Aorta (tissue), 5 donors: ENCODE measurements at places on chromosomes 3 and 15. TPM values are rescaled to one million over a fixed set of nuclear protein-coding genes. Genes with fewer than 3 reads are reported as not detected.

DNA sequence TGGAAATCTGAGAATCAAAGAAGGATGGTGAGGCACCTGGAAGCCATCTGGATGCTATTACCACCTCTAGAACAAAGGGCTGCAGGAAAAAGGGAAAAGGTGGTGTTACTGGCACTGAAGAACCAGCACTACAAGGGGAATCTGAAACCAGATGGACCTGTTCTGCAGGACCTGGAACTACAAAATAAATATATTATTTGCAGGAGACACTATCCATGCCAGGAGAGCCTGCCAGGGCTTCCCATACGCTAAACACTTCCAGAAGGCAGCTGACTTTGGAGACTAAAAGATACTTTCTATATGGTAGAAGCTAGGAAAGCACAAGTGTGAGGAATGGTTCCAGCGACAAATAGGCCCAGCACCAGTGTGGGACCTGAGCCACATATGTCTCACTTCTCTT is 83.4 kb upstream of the POU1F1 start:
- DNase-seq, result no peak
- H3K4me3 ChIP-seq, result no peak overlapping the region
- H3K4me1 ChIP-seq, result peaks cover 4% of the 10 kb centered on the region
- H3K27me3 ChIP-seq, result no peaks in the 10 kb centered on the region

DNA sequence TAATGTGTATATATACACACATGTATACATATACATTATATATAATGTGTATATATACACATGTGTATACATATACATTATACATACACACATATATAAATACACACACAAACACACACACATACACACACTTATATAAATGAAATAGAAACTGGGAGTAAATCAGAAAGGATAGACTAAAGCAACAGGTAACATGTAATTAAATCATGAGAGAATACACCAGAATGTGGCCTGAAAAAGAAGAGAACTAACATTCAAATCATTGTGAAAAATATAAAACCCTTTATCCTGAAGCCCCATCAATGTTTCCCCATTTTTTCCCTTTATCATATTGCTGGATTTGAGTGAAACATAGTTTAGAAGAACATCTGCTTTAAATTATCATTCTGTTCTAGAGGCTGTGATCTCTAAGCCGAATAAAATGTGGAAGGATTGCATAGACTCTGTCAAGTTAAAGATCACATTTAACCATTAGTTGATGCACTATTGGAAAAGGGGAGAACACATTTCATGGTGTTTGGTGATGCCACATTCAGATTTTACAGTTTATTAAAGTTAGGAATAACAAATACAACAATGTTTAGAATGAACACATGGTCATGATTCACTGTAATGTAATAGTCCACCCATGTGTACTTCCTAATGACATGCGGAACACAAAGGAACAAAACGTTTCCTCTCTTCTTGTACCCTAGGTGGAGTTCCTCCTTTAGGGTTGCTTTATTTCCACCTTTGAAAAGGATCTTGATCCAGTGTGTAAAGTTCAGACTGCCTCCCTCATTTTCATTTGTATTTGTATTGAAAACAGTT is 12.5 kb upstream of the THRB start:
- no peak for DNase-seq
- no peaks in the 10 kb centered on the region for H3K4me1 ChIP-seq

DNA sequence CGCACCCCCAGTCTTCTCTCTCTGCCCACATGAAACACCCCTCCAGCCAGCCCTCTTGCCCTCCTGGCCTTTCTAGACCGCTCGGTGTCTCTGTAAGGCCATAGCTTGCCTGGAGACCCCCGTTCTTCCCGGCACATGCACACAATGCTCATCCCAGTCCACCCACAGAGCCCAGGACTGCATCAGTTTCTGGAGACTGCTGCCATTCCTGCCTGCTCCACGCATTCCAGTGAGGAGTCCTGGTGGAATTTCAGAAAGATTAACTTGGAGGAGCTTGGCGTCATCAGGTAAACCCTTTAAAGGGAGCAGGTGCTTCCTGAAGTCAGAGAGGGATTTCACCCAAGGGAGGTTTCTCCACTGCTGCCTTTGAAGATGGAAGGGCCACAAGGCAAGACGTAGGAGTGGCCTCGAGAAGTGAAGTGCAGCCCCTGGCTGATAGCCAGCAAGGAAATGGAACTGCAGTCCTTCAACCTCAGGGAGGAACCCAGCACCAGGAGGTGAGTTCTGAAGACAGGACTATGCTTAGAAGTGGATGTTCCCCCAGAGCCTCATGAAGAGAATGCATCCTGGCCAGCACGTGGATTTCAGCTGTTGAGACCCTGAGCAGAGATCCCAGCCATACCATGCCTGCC is 19.2 kb downstream of the SLC41A3 start:
- no peak for DNase-seq
- no peaks in the 10 kb centered on the region for H3K27me3 ChIP-seq
- no peaks in the 10 kb centered on the region for H3K36me3 ChIP-seq
- no peaks in the 10 kb centered on the region for H3K4me1 ChIP-seq

- no peaks in the 10 kb centered on the region for H3K36me3 ChIP-seq
- no peaks in the 10 kb centered on the region for H3K27me3 ChIP-seq
- H3K4me3 ChIP-seq, result no peak overlapping the region
- no peaks in the 10 kb centered on the region for H3K4me1 ChIP-seq
Observed at GRCh38 chr3:80192936-80193335, 425.1 kb upstream of the ROBO1 start.

DNA sequence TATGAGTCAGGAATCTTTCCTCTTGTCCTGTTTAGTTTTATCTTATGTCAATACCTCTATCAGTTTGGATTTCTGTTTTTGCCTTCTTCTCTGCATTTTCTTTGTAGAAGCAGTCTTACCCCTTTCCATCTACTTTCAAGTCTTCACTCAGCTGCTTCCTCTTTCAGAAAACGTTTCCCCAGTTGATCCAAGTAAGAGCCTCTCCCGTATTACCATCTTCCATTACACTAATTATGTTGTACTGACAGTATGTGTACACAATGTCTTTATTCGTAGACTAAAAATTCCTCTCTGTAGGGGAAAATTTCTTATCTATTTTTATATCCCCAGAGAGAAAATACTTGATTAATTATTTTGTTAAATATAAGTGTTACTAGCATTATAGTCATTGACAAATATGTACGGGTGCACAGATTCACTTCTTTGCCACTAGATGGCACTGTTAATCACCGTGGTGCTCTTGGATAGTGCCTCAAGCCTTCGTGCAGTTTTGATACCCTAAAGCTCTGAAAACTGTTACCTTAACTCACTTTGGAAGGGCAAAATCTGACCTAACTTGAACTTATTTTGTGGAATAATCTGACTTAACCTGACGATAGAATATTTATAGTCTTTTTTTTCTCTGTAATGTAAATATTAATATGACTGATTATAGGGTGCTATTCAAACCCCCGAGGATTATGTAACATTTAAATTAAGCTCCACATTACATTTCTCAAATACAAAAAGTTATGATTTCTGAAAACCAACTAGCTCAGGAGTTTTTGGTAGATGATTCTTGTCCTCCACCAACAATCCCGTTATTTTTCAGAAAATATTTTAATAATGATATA is 74.2 kb upstream of the POU1F1 start:
- no peak for DNase-seq
- H3K4me1 ChIP-seq, result no peaks in the 10 kb centered on the region
- no peak overlapping the region for H3K27ac ChIP-seq

- no peak for DNase-seq
- H3K27me3 ChIP-seq, result no peaks in the 10 kb centered on the region
Observed at GRCh38 chr15:64743691-64744090, 31.7 kb downstream of the RBPMS2 start.

DNA sequence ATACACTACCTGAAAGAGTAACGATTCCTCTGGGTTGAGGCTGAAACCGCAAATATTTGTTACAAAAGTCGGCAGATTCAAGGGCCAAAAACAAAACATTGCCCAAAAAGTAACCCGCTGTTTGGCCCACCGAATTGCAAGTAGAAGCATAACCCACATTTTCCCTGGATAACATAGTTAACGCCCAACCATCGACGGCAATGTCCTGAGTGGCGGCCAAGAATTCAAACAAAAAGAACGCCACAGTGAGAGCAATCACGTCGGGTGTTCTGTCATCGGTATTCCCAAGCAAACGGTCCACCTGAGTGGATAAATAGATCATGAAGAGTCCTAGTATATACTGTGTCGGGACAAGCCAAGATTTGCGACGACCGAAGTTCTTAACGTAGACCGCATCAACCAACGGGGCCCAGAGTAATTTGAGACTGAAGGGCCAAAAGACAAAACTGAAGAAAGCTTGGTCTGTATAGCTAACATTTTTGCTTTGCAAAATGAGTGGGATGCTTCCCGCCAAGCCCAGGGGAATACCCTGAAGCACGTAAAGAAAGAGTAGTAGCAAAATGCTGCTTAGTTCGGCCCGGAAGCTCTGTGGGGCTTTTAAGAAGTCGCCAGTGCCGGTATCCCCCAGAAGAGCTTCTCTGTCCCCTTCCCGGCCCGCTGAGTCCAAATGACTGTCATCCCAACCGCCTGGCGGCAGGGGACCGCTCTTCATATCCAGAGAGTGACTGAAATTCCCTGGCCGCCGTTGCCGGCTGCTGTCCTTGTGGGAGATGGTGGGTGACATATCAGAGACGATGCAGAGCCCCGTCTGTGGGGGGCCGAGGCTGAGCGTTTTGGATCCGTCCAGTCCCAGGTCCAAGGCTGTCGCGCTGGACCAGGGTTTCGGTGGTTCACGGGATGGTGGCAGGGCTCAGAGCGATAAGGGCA is 750 bp downstream of the SLC33A1 start:
- no peaks in the 10 kb centered on the region for H3K27me3 ChIP-seq
- H3K4me3 ChIP-seq, result peak overlapping the region; percentile 72

GRCh38 chr3:158671821-158672214 is 630 bp downstream of the LXN start:
- H3K27me3 ChIP-seq, result no peaks in the 10 kb centered on the region
- H3K36me3 ChIP-seq, result no peaks in the 10 kb centered on the region
- DNase-seq, result no peak
- no peaks in the 10 kb centered on the region for H3K4me1 ChIP-seq
- H3K27ac ChIP-seq, result no peak overlapping the region

DNA sequence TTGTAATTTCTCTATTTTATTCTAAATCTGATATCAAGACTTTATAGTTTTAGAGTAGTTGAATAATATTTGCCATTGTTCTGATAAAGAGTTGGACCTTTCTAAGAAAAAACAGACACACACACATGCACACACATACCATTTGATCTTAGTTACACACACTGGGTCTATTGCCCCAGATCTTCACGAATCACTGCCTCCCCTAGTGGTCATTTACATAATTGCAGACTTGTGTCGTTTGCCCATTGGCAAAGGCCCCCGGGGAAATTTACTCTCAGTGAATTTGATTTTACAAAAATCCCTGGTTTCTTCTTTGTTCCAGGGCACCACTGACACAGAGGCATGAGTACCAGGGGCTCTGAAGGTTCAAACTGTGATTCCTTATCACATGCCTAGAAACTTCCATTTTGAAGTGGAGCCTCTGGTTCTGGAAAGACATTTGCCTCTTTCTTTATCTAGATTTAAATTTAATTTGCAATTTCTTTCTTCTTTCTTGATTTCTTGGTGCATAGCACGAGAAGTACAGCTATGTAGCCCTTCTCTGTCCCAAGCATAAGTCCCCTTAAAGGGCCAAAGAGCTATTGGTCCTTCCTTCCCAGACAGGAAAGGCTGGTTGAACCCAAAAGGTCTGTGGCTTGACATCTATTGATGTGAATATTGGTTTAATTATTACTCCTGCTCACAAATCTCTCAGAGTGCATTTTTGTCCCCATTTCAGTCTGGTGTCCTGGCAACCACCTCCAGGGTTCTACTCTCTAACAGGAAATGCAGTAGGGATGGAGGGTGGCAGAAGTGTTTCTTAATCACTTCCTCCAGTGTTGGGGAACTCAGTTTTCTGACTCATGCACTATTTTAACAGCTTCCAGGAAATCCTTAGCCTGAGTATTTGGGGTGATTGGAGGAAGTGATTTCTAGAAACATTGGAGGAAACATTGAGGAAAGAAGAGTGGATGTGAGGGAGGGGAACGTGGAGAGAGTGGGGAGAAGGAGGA is 32.4 kb upstream of the SLC6A11 start:
- no peaks in the 10 kb centered on the region for H3K4me1 ChIP-seq
- no peak for DNase-seq
- no peaks in the 10 kb centered on the region for H3K36me3 ChIP-seq
- no peak overlapping the region for H3K4me3 ChIP-seq

GRCh38 chr15:60222404-60222803 is 175.4 kb downstream of the ANXA2 start:
- H3K27me3 ChIP-seq, result no peaks in the 10 kb centered on the region
- H3K4me1 ChIP-seq, result no peaks in the 10 kb centered on the region
- no peaks in the 10 kb centered on the region for H3K36me3 ChIP-seq
- H3K27ac ChIP-seq, result no peak overlapping the region
- no peak overlapping the region for H3K4me3 ChIP-seq

DNA sequence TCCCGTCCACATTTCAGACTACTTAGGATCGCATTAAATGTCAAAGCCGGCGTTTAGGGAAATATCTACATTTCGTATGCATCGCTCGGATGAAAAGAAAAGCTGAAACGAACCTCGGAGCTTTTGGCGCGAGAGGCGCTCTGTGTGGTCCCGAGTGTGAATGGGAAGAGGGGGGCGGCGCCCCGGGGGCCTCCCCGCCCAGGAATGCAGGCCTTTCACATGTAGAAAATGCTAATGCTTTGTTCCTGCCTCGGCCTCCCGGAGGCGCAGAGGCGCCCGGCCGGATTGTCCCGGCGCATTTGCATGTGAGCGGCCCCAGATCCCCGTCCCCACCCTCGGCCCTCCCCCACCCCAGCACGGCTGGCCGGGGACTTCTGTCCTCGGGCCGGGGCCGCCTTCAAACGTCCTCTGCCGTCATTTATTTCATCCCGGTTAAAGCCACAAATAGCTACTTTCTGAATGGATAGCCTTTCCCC is 37.0 kb upstream of the TRIM71 start:
- H3K4me1 ChIP-seq, result no peaks in the 10 kb centered on the region
- no peak overlapping the region for H3K27ac ChIP-seq
- peak; percentile 81 for DNase-seq
- no peaks in the 10 kb centered on the region for H3K36me3 ChIP-seq
- no peaks in the 10 kb centered on the region for H3K27me3 ChIP-seq

GRCh38 chr3:24608701-24609390 is 114.2 kb upstream of the THRB start:
- H3K36me3 ChIP-seq, result no peaks in the 10 kb centered on the region
- no peak overlapping the region for H3K4me3 ChIP-seq
- DNase-seq, result no peak
- H3K27me3 ChIP-seq, result no peaks in the 10 kb centered on the region
- no peak overlapping the region for H3K27ac ChIP-seq

DNA sequence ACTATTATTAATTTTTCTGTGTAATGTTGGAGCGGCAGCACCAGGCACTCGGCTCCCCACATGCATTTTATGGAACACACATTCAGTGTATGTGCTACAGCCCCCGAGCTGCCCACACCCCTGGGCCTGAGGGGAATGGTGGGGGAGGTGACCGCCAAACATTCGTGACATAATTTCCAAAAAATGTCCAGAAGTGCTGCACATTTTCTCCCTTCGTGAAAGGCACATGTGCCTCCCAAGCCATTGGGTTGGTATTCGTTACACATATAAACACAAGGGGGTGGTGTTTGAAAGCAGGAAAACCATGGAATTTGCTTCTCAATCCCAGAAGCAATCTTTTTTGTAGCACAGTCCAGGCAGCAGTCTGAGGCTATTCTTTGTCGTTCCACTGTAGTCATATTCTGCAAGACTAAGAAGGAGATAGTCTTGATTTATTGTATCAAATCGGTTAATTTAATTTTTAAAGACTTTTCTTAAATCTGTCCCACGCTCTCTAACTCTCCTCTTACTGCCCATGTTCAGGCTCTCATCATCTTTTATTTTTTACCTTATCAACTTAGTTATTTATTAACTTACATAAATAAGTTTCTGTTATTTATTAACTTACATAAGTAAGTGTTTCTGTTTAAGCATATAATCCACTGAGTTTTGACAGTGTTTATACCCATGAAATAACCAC is 39.2 kb upstream of the POLR2M start:
- DNase-seq, result no peak
- no peaks in the 10 kb centered on the region for H3K27me3 ChIP-seq
- H3K27ac ChIP-seq, result no peak overlapping the region

The TXNRD3 gene
- 7.6 TPM for total RNA-seq

The ATP13A5 gene
- total RNA-seq, result not detected

The RAB8B gene
- total RNA-seq, result 47.9 TPM
